ENCODE measurements at places on chromosomes 6 and 20. TPM values are rescaled to one million over a fixed set of nuclear protein-coding genes. Genes with fewer than 3 reads are reported as not detected.

Gene EFCAB8
- total RNA-seq: not detected

Gene OR2H2
- not detected for total RNA-seq

Gene SCGN
- total RNA-seq: not detected

Gene BNIP5
- total RNA-seq: not detected

Gene MPIG6B
- not detected for total RNA-seq

Gene BMP7
- 0.35 TPM for total RNA-seq

Gene MUC22
- total RNA-seq: not detected

Gene OR12D3
- not detected for total RNA-seq

Gene KCNK15
- 0.96 TPM for total RNA-seq

Gene SPEF1
- total RNA-seq: 2.0 TPM

Gene ADAM33
- total RNA-seq: 0.06 TPM

Gene EXOC2
- total RNA-seq: 10.7 TPM

Gene PAK5
- not detected for total RNA-seq

Gene BACH2
- 0.33 TPM for total RNA-seq

Gene BIRC7
- total RNA-seq: 3.4 TPM

Gene PLCB4
- 13.0 TPM for total RNA-seq

Gene SERPINB6
- total RNA-seq: 144 TPM

Gene ZFAND3
- total RNA-seq: 54.8 TPM

Gene BEND3
- total RNA-seq: 3.3 TPM

Gene C20orf202
- not detected for total RNA-seq

Gene CPNE5
- 0.08 TPM for total RNA-seq

Gene TBX18
- total RNA-seq: 17.2 TPM

Gene SLC16A10
- total RNA-seq: 0.35 TPM
